ENCODE measurements at places on chromosomes 7 and 10.

- no peak for DNase-seq
These were observed 60.7 kb downstream of the ZMIZ1 start for GRCh38 chr10:79129361-79129997.

GRCh38 chr10:21499701-21500577 is 25.5 kb downstream of the SKIDA1 start:
- no peak for DNase-seq

DNA sequence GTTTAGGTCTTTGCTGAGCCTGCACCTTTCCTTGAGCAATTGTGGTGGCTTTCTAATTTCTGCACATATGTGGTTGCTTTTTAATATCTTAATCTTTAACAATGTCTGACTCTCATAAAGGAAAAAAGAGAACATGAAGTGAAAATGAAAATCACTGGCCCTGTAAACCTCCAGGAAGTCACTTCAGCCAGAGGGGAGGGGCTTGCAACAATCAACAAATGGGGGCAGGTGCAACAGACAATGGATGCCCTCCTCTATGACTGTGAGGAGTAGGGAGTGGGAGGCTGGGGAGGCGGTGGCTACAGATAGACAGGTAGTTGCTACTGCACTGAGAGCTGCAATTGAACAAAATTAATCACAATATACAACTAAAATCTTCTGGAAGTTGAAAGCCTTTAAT is 1377.4 kb downstream of the XPNPEP1 start:
- DNase-seq = no peak

DNA sequence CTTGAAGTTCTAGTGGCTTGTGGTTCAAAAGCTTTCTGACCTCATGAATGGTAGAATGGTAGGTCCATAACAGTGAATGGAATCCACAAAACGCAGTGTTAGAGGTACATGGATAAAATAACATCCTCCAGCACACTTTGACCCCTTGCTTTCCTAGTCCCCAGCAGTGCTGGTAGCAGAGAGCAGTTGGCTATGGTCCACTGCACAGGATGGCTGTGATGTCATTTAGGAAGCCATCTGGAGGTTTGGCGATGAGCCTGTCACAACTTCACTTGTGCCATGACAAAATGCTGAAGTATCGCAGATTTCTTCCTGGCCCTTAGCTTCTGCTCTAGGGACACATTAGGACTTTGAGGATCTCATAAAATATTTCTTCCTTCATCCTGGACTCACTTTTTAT is 300.0 kb upstream of the FZD8 start:
- no peak for DNase-seq

DNA sequence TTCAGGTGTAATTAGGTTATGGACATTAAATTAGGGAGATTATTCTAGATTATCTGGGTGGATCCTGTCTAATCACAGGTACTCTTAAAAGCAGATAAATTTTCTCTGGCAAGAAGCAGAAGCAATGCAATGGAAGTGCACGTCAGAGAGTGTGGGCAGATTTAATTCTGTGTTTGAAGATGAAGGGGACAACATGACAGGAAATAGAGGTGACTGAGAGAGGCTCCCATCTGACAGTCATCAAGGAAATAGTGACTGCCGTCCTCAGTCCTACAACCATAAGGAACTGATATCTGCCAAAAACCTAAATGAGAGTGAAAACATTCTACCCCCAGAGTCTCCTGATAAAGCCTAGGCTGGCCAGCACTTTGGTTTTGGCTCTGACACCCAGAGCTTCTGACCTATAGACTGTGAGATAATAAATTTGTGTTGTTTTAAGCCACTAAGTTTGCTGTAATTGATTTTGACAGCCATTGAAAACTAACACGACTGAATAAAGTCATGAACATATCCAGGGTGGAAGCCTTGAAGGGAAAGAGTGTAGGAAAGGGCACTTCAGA is 30.5 kb upstream of the DDX50 start:
- DNase-seq = no peak

GRCh38 chr7:152989889-152990380 is 230.4 kb downstream of the ACTR3B start:
- DNase-seq = no peak

- DNase-seq = no peak
These were observed 74.8 kb upstream of the CDK1 start for GRCh38 chr10:60703266-60704041.

GRCh38 chr7:49417034-49417433 is 356.4 kb upstream of the VWC2 start:
- DNase-seq = no peak
